ENCODE measurements at places on chromosomes 4 and X.
A peak's percentile ranks its signal among the peaks of the same experiment; 100 is the strongest.

GRCh38 chr4:188781655-188782054, 642.4 kb downstream of the TRIML1 start:
- peak; percentile 37 for DNase-seq

- no peak for DNase-seq
Observed at GRCh38 chr4:7013175-7013574, 30.0 kb upstream of the TADA2B start.

DNA sequence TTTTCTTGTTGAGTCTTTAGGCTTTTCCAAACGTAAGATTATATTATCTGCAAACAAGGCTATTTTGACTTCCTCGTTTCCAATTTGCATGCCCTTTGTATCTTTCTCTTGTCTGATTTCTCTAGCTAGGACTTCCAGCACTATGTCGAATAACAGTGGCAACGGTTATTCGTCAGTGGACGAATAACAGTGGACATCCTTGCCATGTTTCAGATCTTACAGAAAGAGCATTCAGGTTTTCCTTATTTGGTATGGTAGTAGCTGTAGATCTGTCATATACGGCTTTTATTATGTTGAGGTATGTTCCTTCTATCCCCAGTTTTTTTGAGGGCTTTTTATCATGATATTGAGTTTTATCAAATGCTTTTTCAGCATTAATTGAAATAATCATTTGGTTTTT, 634.6 kb upstream of the ADGRL3 start:
- no peak for DNase-seq

- DNase-seq, result peak; percentile 7
Observed at GRCh38 chr4:16082426-16083240, 1.2 kb downstream of the PROM1 start.

- DNase-seq, result peak; percentile 49
Observed at GRCh38 chr4:55435141-55435841, 39.5 kb downstream of the TMEM165 start.

- DNase-seq, result peak; percentile 80
Observed at GRCh38 chr4:85779165-85779564, 304.2 kb downstream of the ARHGAP24 start.

- DNase-seq, result peak; percentile 97
Observed at GRCh38 chr4:138053641-138054301, 188.4 kb downstream of the SLC7A11 start.

DNA sequence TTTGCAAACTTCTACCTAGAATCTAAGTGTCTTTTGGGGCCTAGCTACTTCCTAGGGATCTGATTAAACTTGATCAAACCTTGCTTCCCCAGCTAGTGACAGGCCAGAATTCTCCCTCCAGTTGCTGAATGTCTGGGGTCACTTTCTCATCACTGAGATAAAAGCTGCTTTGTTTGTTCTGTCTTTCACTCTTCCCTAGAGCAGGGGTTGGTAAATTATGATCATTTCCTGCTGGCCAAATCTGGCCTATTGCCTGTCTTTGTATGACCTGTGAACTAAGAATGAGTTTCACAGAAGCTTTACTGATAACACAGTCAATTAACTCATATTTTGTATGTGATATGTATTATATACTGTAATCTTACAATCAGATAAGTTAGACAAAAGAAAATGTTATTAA, 157.8 kb upstream of the AADAT start:
- no peak for DNase-seq

- DNase-seq, result no peak
Observed at GRCh38 chr4:78627046-78627965, 75.7 kb downstream of the ANXA3 start.

GRCh38 chr4:188400451-188400850, 261.2 kb downstream of the TRIML1 start:
- DNase-seq, result no peak

GRCh38 chr4:133062851-133063250, 86.2 kb upstream of the PCDH10 start:
- peak; percentile 7 for DNase-seq

DNA sequence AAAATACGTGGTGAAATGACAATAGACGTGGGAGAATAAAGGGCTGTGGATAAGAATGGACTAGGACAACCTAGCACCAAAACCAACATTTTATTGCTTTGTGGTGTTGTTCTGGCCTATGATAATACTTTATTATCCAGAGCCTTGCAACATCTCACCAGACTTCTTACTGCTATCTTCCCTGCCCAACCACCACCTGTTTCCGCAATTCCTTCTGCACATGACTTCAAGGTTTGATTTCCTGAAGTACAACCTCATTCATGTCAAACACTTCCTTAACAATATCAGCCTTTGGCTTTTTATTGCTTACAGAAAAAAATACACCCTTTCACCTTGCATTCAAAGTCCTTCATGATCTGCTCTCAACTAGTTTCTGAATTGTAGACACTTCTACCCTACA, 84.8 kb downstream of the RTL3 start:
- DNase-seq, result no peak

DNA sequence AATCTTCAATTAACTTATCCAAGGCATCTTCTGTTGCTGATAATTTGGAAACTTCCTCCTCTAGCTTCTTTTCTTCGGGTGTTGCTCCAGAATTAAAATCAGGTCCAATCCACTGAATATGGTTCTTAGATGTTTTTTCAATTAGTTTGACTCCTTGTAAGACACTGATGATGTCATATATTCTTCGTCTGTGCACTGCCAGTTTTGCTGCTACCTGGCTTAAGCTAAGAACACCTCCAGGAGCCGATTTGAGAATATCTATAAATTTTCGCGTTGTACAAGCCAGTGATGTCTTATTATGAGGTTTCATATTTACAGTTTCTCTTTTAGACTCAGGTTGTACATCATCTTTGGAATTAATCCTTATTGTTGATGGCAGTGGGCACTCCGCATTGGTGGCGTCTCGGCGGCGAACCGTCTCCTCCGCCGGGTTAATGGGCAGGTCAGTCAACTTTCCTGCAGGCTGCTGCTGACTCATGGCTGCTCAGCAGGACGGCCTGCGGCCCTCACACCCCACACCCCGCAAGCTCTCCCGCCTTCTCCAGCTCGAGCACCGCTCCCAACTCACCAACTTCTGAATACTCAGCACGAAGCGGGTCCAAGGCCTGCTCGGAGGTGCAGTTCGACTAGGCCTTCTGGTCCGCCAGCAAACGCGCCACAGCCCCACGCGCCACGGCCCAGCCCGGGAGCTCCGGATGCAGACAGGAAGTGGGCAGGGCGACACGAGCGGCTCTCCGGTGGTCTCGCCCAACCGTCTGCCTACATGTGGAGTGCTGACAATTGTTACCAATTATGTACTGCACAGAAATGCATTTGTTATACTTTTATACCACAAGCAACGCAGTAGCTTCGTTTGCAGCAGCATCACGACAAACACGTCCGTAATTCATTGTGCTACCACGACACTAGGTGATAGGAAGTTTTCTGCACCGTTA, 49.2 kb upstream of the FHL1 start:
- DNase-seq, result no peak

DNA sequence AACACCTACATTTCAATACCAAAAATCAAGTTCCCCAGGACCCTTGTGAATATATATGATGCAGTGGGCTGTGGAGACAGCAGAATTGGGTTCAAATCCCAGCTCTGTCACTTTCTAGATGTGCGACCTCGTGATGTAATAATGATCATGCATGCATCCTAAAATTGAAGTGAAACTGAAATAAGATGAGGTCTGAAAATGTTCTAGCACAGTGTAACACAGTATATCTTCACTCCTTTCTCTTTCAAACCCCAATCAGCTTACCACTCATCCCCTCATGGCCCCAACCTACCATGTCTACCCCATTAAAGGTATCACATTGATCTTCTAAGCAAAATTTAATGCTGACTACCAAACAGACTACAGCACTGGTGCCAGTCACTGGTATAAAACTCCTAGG, 69.9 kb upstream of the BRS3 start:
- no peak for DNase-seq

GRCh38 chr4:174204164-174204831, 79.2 kb downstream of the FBXO8 start:
- no peak for DNase-seq

GRCh38 chr4:67470871-67471270, 74.4 kb downstream of the CENPC start:
- DNase-seq, result no peak

DNA sequence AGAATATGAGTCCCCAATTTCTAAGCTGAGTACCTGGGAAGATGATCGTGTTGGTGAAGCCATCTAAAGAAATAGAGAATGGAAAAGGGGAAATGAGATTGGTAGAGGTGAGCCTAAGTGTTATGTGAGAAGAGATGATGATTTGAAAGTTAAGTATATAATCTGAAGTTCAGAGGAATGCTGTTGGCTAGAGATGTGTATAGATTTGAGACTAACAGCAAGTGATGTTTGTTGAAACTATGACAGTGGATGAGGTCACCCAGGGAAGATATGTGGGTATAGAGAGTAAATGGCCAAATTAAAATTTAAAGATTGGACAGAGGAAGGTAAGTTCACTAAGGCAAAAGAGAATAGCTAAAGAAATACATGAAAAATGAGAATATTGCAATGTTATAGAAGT, 324.2 kb downstream of the MAPK10 start:
- DNase-seq, result peak; percentile 61

DNA sequence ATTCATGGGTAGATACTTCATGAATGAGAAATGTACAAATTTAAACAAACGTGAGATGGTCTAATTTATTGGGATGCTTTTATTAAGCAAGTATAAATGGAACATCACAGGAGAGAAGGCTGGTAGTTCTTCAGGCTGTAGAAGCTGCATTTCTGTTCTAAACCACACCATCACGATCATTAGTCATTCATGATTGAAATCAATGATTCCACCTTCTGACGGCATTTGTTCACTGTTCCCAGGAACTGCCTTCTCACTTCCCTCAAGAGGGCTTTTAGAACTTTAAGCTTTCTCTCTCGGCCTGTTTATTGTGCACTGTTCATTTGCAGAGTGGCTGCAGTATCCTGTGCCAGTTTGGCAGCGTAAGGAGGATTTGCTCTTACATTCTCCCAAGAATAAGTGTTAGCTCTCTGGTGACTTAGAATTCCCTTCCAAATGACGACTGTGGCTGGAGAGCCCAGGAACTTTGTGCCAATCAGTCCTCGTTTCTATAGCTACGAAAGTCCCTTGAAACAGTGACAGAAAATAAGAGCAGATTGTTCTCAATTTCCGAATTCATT, 54.7 kb downstream of the MFAP3L start:
- DNase-seq, result no peak

GRCh38 chr4:69753686-69754085, 6.7 kb downstream of the SULT1B1 start:
- DNase-seq, result peak; percentile 71

DNA sequence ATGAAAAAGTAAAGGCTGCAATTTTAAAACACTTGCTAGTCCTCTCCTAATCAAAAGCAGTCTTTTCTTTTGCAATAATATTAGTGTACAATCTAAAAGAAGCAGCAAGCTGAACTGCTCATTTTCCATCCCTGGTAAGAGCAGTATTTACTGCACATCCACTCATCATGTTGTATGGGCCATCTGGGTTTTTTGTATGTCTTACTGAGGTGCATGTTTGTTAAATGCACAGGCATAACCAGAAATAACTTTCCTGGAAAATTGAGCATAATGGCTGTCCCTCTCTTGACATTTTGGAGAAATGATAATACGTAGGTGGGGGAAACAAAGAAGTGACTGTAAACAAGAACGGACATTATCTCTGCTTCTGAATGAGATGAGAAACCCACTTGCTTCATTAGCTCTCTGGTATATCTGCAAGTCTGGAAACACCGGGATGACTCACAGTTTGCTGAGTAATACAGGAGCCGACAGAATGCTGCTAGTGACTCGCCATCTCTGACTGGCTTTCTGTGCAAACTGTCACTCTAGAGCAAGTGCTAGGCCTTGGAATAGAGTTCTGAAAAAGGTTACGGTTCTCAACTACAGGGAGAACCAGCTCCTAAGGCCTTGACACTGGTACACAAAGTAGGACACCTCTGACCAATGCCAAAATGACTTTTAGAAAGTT, 85.7 kb upstream of the MTM1 start:
- peak; percentile 81 for DNase-seq

- DNase-seq, result no peak
Observed at GRCh38 chr4:36494016-36494415, 212.6 kb downstream of the DTHD1 start.

GRCh38 chr4:84878546-84878945, 87.9 kb downstream of the WDFY3 start:
- DNase-seq, result peak; percentile 68

GRCh38 chrX:134715930-134716619, 57.8 kb upstream of the PLAC1 start:
- DNase-seq, result no peak

DNA sequence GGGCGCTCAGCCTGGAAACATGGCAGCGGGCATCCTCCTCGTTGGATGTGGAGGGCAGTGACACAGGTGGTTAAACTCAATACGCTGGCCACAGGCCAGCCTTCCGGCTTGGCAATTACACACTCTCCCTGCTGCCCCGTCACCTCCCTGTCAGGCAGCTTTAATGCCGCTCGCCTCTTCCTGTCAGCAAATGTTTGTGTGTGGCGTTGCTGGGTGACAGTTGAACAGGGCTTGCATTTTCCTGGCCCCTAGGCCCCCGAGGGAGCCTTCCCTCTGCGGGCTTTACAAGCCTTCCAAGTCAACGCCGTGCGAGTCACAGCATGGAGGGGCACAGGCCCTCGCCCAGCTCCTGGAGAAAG, 620.0 kb downstream of the BCOR start:
- DNase-seq, result no peak

All from iris pigment epithelial cell (primary cell).